Activated T-cell treated with anti-CD3 and anti-CD28 coated beads for 1 hour (primary cell): ENCODE measurements at places on chromosomes 7 and 10.

- no peak for DNase-seq
Measured at GRCh38 chr7:80135309-80136104, 876 bp downstream of the GNAI1 start.

GRCh38 chr7:79157281-79157680 lies 296.2 kb downstream of the MAGI2 start:
- DNase-seq: no peak

- DNase-seq: no peak
Measured at GRCh38 chr7:145263886-145264285, 428.0 kb upstream of the TPK1 start.

GRCh38 chr7:22202141-22202540 lies 154.8 kb downstream of the RAPGEF5 start:
- DNase-seq: no peak

- DNase-seq: no peak
Measured at GRCh38 chr10:73581918-73582317, 9.2 kb downstream of the USP54 start.

GRCh38 chr10:58901092-58901646 lies 275.3 kb upstream of the PHYHIPL start:
- DNase-seq: no peak

DNA sequence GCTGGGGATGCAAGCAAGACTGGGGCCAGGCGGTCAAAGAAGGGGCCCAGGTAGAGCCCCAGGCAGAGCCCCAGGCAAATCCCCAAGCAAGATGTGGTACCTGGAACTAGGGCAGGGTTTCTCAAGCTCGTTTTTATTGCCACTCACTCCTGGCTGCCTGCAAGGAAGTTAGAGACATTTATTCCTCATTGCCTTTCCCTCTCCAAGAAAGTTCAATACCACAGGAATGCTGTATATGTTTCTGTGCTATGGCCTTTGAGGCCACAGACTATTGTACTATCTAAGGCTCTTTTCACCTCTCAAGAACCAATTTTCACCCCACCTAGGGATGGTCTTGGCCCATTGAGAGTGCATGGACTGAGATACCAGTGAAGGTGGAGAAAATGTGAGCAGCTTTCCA lies 71.3 kb downstream of the TACC2 start:
- DNase-seq: no peak

DNA sequence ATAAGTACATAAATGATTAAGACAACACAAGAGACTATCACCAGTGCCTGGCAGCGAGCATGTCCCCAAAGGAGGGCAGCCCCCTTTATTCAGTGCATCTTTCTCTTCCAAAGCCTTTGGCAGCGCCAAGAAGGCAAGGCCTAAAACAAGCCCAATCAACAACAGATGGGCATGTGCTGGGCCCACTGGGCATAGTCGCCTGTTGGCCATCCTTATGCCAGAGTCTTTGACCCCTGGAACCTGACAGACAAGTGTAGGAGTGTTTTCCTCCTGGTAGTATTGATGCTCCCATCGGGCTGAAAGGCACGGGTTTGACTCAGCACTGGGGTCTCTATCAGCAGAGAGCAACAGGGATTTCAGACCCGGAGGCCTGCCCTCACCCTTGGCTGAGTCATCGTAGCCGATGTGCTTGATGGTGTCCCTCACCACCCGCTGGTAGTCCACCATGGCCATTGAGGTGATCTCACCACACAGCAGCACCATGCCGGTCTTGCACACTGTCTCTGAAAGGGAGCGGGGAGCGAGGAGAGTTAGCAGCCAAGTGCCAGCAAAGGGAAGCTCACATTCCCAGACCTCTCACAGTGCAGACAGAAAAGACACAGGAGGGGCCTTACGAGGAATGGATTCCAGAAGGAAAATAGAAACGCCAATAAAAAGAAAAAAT lies 5.8 kb downstream of the MAT1A start:
- no peak for DNase-seq

DNA sequence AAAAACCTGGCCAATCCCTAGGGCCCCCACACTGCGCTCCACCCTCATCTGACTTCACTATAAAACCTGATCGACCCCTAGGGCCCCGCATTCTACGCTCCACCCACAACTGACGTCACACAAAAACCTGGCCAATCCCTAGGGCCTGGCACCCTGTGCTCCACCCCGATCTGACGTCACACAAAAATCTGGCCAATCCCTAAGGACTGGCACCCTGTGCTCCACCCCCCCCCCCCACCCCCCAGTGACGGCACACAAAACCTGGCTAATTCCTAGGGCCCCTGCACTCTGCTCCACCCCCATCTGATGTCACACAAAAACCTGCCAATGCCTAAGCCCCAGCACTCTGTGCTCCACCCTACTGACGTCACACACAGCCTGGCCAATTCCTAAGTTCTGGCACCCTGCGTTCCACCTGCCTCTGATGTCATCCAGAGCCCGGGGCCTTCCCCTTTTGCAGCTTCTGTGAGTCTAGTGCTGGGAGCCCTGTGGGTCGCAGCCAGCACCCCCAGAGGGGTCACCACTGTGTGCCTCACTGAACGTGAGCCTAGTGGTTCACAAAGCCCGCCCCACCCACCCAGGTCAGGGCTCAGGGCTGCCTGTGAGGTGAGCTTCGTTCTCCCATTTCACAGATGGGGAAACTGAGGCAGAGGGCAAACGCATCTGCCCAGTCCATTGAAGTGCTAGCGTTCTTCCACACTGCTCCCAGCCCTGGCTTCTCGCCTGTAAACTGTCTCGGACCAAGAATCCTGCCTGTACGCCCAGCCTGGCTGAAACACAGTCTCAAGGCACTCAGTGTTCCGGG lies 40.6 kb downstream of the MICALL2 start:
- no peak for DNase-seq
